ENCODE measurements at places on chromosomes 1 and 21. TPM values are rescaled to one million over a fixed set of nuclear protein-coding genes. Genes with fewer than 3 reads are reported as not detected.

Gene MAGI3
- 6.4 TPM for total RNA-seq

Gene RRP1
- 34.4 TPM for total RNA-seq

Gene LRRC38
- not detected for total RNA-seq

Gene MRPL20
- total RNA-seq: 117 TPM

Gene BEND5
- total RNA-seq: 6.3 TPM

Gene CR1
- 0.08 TPM for total RNA-seq

Gene CELA3B
- total RNA-seq: not detected

Gene SLFNL1
- 0.29 TPM for total RNA-seq

Gene RXRG
- total RNA-seq: not detected

All from activated CD8-positive, alpha-beta T cell treated with anti-CD3 and anti-CD28 coated beads, Interleukin-2, amount 10 ng/mL, durations not matched to agents 7 days and 5 days (primary cell).